Fibroblast of villous mesenchyme (primary cell): ENCODE measurements at places on chromosomes 1 and 21. TPM values are rescaled to one million over a fixed set of nuclear protein-coding genes. Genes with fewer than 3 reads are reported as not detected.

DNA sequence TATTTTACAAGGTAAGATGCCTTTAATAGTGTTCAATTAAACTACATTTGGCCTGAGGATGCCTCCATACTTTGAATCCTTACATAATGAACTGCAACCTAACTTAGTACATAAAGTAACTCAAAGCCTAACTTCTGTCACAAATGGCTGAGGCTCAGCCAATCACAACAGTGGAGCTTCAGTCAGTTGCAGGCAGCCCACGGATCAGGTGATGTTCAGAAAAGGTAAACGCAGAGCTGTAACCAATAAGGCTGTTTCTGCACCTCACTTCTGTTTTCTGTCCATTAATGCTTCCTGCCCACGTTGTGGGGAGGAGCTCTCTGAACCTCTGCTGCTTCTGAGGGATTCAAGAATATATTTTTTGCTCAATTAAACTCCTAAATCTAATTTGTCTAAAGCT, 94.8 kb upstream of the KIAA0040 start:
- DNase-seq = no peak

DNA sequence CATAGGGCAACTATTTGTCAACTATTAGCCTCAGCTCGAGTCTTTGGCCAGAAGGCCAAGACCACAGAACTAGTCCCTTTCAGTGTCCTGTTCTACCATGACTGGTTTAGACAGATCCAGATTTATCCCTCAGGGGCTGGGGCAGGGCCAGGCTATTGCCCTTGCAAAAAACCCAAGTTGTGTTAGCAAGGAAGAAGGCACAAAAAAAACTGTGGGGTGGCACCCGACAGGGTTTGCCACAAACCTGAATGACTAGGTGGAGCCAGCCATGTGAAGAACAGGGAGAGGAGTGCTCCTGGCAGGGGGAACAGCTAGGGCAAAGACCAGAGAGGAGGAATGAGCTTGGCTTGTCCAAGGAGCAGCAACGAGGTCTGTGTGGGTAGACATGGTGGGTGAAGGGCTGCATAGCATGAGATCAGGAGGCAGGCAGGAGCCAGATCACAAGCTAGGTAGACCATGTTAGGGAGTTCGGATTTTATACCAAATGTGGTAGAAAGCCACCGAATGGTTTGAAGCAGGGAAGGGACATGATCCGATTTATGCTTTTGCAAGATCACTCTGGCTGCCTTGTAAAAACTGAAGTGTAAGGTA, 4.3 kb downstream of the DCST1 start:
- no peak for DNase-seq

DNA sequence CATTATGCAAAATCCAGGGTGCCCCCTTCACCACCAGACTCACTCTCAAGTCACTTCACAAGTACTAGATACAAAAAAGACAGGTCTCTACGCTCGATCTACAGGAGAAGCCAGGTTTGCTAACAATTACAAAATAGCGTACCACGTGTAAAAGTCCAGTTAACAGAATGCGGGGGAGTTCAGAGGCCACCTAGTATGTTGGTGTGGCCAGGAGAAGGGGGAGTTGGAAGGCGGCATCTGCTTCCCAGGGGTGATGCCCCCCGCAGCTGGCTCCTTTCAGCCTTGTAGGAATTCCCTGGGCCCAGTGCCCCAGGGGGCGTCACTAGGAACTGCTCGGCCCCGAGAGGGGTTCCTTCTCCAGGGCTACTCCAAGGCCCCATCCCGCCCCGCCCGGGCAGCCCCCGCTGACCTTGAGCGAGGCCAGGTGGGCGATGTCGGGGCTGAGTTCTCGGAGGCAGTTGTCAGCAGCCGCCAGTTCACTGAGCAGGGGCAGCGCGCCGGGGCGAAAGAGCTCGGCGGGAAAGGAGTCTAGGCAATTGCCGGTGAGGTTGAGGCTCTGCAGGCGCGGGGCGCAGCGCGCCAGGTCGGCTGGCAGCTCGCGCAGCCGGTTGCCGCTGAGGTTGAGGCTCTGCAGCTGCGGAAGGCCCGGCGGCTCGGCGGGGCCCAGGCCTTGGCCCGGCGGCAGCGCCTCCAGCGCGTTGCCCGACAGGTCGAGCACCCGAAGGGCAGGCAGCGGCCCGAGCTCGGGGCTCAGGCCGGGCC, 664 bp downstream of the LRRC47 start:
- no peak for DNase-seq

DNA sequence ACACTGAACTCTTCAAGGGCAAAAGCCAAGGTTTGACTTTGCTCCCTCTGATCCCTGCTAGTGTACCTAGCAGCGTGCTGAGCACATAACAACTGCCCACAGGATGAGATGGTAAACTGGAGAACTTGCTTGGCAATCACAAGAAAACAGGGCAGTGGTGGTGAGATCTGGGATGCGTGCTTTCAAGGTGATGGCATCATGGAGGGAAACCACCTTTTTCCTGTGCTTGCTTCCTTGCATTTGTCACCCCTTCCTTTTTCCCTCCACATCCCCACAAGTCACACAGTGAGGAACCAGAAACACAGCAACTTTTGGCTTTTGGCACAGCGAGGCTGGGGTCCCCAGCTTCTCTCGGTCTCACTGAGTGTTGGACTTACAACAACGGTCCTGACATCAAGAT, 31.4 kb upstream of the BECN2 start:
- DNase-seq = no peak

GRCh38 chr1:247337961-247338360, 6.3 kb upstream of the ZNF496 start:
- no peak for DNase-seq

- no peak for DNase-seq
Measured at GRCh38 chr21:30676737-30677136, 34.1 kb downstream of the KRTAP20-3 start.

DNA sequence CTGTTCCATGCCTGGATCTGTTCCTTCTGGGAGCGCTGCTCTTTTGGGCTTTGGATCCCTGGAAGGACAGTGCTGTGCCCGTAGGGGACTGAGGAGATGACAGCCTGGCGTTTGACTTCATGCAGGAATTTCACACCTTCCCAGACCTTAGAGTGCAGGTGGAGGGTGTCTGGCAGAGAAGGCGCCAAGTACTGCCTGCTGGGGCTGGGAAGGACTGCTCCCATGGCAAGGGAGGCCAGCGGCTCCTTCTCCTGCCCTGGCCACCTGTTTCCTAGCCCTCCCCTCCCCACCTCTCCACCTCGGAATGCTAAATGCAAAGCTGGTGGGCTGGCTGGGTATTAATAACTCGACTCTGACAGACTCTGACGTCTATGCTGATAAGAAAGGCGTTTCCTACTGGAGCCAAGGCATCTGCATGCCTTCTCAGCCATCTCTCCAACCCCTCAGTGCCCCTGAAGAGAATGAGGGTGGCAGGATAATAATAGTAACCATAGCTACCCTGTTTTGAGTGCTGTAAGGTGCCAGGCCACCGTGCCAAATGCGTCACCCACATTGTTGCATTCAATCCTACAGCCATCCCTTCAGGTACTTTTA, 17.5 kb upstream of the PDIK1L start:
- no peak for DNase-seq

DNA sequence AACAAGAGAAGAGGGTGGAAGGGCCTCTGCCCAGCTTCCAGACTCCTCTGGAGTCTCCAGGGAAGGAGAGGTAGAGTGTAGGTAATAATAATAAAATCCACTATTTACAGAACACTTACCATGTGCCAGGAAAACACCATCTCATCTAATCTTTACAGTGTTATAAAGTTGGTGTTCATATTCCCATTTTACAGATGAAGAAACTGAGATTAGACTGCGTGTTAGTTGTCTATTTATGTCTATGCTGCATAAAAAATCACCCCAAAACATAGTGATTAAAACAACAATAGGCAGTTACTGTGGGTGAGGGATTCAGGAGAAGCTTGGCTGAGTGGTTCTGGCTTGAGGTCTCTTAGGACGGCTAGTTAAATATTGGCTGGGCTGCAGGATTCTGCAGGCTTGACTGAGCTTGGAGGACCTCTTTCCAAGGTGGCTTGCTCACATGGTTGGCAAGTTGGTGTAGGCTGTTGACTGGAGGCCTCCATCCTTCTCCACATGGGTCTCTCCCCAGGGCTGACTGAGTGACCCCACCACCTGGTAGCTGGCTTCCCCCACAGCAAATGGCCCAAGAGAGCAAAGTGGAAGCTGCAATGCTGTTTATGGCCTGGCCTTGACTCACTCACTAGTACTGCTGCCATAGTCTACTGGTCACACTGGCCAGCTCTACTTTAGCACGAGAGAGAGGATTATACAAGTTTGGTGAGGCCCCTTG, 6.5 kb upstream of the ALX3 start:
- DNase-seq = no peak

DNA sequence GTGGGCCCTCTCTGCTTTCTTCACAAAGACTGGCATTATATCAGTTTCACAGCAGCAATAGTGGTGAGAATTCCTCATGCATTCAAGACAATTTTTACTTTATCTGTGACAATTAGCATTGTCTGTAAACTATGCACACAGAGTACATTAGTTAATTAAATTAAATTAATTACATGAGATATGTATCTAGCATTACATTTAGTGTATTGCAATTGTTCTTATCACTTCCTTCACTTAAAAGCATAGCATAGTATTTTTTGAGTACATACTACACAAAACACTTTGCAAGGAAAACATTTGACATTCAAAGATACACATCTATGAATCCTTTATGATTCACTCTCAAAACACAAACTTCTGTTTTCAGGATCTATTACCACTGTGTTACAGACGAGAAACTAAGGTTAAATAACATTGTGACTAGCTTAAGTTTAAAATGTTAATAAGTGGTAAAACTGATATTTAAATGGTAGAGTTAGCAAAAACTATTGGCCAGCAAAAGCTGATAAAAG, 1542.6 kb downstream of the PLA2G4A start:
- DNase-seq = no peak

DNA sequence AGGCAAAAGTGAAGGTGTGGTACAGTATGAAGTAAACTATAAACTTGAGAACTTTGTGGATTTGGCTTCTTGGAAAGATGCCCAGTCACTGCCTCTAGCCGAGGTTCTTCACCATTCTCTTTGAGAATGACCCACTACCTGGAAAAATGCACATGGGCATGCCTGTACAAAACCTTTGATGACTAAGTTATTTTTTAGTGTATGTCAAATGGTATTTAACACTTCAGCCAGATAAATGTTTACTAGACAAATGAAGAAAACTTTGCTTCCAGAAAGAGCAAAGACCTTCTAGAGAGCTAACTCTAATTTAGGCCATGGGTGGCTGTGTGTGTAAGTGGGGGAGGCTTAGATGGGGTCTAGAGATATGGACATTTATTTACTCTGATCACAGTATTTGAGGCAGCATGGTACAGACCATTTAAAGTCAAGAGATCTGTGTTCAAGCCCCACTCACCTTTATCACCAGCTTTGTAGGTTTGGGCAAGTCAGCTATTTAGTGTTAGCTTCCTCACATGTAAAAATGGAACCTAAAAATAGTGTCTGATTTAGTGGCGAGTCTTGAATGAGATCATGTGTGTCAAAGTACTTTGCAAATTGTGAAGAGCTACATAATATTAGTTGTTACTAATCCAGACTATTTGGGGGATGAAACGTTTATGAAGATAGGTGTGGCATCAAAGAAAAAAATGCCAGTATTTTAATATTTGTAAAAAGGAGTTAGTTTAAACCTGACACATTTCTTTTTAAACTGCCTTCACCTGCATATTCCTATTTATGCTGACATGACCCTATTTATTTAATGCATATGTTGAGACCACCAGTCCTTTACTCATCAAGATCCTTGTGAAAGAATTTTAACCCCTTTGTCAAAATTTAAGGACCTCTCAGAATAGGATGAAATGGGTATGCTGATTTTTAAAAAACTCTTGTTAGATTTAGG, 20.2 kb downstream of the NFYC start:
- DNase-seq = peak; percentile 43

DNA sequence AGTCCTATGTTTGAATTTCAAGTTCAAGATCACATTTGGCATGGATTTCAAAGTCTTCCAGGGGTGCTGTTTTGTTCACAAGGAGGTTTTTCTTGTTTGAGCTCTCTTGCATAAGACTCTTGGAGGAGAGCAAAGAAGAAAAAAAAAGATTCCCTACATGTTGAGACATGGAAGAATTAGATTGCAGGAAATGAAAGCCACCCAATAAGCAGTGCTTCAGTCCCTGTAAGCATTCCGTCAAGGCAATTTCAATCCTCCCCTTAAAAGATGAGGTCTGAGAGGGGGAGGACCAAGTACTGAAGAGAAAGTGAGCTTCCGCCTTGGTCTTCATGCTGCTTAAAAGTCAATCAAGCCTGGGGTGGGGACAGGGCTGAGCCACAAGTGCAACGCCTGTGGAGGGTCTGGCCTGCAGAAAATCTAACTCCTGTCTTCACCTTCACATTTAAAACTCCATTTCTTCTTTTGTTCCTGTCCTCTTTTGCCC, 50.2 kb downstream of the LPAR3 start:
- DNase-seq = peak; percentile 24

DNA sequence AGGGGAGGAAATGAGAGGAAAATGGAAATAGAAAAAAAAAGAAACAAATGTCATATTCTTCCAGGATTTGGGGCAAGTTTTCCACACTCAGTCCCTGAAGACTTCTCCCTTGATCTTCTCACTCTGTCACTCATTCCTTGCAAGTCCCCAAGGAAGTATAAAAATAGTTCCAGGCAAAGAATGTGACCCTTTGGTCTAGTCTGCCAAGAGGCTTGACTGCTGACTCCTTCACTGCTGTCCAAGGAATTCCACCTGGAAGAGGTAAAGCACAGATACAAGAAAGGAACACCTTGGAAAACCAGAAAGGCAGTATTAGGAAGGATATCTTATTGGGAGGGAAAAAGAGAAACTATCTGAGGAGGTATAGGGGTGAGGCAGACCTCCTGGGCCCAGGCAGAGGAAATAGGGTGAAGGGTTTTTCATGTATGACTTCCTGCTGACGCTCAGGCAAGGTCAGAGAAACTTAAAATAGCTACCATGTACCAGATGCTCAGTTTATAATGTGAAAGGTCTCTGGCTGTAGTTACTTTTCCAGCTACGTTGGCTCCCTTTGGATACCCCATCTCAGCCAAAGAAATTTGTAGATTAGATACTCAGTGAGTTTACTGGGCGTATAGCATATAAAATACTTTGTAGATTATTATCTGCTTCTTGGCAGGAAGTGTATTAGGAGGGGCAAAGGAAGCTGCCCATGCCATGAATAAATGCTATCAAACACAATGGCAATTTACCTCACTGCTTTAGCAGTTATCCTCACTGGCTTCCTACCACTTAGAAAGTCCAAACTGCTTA, 2.0 kb upstream of the GJA5 start:
- DNase-seq = no peak

GRCh38 chr1:45854724-45855123, 51.3 kb downstream of the MAST2 start:
- no peak for DNase-seq

GRCh38 chr1:26799479-26800142, 11.9 kb downstream of the PIGV start:
- DNase-seq = peak; percentile 82

IRF6 gene
- under 0.01 and 0.32 TPM in 2 replicates for total RNA-seq

CACNA1S gene
- total RNA-seq = not detected in 2 replicates

TYW3 gene
- total RNA-seq = 12.6 and 20.7 TPM in 2 replicates

ALX3 gene
- total RNA-seq = not detected in 2 replicates

KIAA0319L gene
- 45.1 and 63.0 TPM in 2 replicates for total RNA-seq
